Aorta (tissue), 5 donors: ENCODE measurements at places on chromosomes 12 and 14. TPM values are rescaled to one million over a fixed set of nuclear protein-coding genes. Genes with fewer than 3 reads are reported as not detected.

DNA sequence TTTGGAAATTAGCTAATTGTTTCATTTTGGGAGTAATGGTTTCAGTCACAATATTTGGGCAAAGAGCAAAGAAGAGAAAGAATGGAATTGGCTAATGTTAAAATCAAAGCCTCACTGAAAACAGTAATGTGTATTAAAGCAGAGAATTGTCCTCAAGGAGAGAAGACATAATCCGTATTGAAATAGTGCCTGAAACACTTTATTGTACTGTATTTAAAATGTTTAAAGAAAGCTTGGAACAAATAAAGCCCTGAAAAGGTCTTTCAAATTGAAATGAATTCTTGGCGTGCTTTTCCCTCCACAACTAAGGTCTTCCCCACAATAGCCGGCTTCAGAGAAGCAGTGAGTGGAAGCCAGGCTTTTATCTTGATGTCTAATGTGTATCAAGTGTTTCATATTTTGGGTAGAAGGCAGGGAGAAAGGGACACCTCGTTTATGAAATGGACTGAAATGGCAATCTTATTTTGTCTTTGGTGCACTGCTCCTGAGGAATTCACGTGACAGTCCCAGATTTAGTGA, 212.9 kb upstream of the CRY1 start:
- no peaks in the 10 kb centered on the region for H3K4me1 ChIP-seq
- DNase-seq = no peak
- H3K27me3 ChIP-seq = no peaks in the 10 kb centered on the region
- H3K36me3 ChIP-seq = no peaks in the 10 kb centered on the region
- no peak overlapping the region for H3K27ac ChIP-seq
- H3K4me3 ChIP-seq = no peak overlapping the region

DNA sequence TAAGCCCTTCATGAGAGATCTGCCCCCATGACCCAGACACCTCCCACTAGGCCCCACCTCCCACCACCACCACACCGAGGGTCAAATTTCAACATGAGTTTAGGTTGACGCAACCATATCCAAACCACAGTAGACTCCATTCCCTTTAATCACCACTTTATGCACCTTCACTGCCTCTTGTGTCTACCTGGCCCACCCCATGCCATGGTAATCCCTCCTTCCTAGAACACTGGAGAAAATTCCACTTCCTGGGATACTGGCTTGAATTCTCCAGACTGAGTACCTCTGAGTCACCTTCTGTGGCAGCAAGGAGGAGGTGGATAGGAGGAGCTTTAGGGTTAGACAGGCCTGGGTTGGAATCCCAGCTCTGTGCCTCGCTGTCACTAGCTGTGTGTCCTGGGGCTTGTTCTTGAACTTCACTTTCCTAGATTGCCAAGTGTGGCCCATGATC, 26.1 kb upstream of the CIPC start:
- H3K4me3 ChIP-seq = no peak overlapping the region
- H3K36me3 ChIP-seq = no peaks in the 10 kb centered on the region
- no peaks in the 10 kb centered on the region for H3K27me3 ChIP-seq
- DNase-seq = no peak
- no peak overlapping the region for H3K27ac ChIP-seq

- H3K4me1 ChIP-seq = no peaks in the 10 kb centered on the region
- DNase-seq = no peak
- no peak overlapping the region for H3K4me3 ChIP-seq
- no peaks in the 10 kb centered on the region for H3K27me3 ChIP-seq
- H3K27ac ChIP-seq = no peak overlapping the region
Measured at GRCh38 chr12:19615384-19615725, 176.1 kb downstream of the AEBP2 start.

- H3K27me3 ChIP-seq = no peaks in the 10 kb centered on the region
- no peak overlapping the region for H3K4me3 ChIP-seq
- H3K4me1 ChIP-seq = no peaks in the 10 kb centered on the region
- no peak for DNase-seq
- H3K27ac ChIP-seq = no peak overlapping the region
Measured at GRCh38 chr14:23639048-23639890, 3.1 kb downstream of the DHRS2 start.

DNA sequence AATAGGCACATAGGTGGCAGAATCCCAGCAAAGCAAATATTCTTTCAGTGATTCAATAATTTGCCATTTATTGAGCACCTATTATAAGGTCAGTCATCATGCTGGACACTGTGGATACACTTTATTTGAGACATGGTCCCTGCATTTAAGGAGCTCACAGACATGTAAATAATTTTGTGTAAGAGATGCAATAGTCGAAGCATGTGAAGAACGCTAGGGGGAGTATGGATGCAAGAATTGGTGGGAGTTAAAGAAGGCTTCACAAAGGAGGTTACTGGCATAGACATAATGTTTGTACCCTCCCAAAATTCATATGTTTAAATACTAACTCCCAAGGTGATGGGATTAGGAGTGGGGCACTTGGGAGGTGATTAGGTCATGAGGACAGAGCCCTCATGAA, 260.6 kb upstream of the GARIN6 start:
- H3K27ac ChIP-seq = no peak overlapping the region
- no peaks in the 10 kb centered on the region for H3K4me1 ChIP-seq
- no peak overlapping the region for H3K4me3 ChIP-seq
- DNase-seq = no peak

DNA sequence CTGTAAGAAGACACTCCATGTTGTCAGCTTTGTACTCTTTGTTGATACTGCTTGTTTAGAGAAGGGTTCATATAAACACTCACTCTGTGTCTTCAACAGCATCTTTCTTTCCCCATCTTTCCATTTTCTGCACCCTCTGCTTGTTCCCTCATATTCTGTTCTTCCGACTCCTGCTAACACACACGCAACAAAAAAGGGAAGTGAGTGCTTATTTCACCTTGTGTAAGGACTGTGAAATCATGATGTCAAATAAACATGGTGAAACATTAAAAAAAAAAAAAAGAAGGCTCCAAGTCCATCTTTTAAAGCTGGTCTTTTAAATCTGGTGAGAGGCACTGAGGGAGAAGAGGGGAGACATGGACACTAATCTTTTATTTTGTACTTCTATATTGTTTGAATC, 145.4 kb downstream of the RPAP3 start:
- DNase-seq = no peak
- H3K4me3 ChIP-seq = no peak overlapping the region
- H3K36me3 ChIP-seq = no peaks in the 10 kb centered on the region
- no peaks in the 10 kb centered on the region for H3K4me1 ChIP-seq
- H3K27me3 ChIP-seq = no peaks in the 10 kb centered on the region

GRCh38 chr12:119157978-119158377, 20.8 kb upstream of the HSPB8 start:
- H3K27me3 ChIP-seq = no peaks in the 10 kb centered on the region
- peaks cover 5% of the 10 kb centered on the region for H3K4me1 ChIP-seq
- DNase-seq = peak; percentile 80
- no peak overlapping the region for H3K4me3 ChIP-seq
- peak overlapping the region; percentile 15 for H3K27ac ChIP-seq

- H3K27ac ChIP-seq = no peak overlapping the region
- H3K4me1 ChIP-seq = no peaks in the 10 kb centered on the region
- no peaks in the 10 kb centered on the region for H3K36me3 ChIP-seq
- H3K27me3 ChIP-seq = no peaks in the 10 kb centered on the region
- DNase-seq = no peak
Measured at GRCh38 chr14:30035361-30035760, 107.7 kb upstream of the PRKD1 start.

- no peaks in the 10 kb centered on the region for H3K4me1 ChIP-seq
- H3K4me3 ChIP-seq = no peak overlapping the region
- no peaks in the 10 kb centered on the region for H3K27me3 ChIP-seq
- H3K27ac ChIP-seq = no peak overlapping the region
- no peak for DNase-seq
Measured at GRCh38 chr12:59250766-59251165, 330.5 kb upstream of the LRIG3 start.

GPR84 gene
- 1.9 TPM for total RNA-seq

TMEM119 gene
- 14.7 TPM for total RNA-seq

RHOF gene
- 18.0 TPM for total RNA-seq

C12orf43 gene
- total RNA-seq = 11.6 TPM

PPP4R3A gene
- 69.3 TPM for total RNA-seq

TAS2R14 gene
- 6.4 TPM for total RNA-seq
